ENCODE measurements at places on chromosomes 7 and 10. TPM values are rescaled to one million over a fixed set of nuclear protein-coding genes. Genes with fewer than 3 reads are reported as not detected.

DNA sequence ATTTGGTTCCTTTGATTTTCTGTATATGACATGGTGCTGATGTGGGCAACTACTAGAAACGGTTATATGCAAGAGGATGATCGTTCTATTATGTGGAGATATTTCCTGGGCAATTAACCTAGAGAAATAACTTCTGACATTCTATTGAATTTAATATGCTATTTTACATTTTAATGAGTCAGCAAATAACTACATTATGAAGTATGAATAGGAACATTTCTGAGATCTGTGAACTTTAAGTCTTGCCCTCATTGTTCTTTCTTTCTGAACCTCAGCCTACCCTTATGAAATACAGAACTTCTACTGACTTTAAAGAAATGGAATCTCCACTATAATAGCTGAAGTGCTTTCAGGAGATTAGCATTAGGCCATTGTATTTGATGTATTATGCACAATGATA lies 59.6 kb downstream of the ZNF800 start:
- no peak for DNase-seq

- DNase-seq = no peak
These were observed 5.4 kb downstream of the VIM start for GRCh38 chr10:17233286-17233991.

DNA sequence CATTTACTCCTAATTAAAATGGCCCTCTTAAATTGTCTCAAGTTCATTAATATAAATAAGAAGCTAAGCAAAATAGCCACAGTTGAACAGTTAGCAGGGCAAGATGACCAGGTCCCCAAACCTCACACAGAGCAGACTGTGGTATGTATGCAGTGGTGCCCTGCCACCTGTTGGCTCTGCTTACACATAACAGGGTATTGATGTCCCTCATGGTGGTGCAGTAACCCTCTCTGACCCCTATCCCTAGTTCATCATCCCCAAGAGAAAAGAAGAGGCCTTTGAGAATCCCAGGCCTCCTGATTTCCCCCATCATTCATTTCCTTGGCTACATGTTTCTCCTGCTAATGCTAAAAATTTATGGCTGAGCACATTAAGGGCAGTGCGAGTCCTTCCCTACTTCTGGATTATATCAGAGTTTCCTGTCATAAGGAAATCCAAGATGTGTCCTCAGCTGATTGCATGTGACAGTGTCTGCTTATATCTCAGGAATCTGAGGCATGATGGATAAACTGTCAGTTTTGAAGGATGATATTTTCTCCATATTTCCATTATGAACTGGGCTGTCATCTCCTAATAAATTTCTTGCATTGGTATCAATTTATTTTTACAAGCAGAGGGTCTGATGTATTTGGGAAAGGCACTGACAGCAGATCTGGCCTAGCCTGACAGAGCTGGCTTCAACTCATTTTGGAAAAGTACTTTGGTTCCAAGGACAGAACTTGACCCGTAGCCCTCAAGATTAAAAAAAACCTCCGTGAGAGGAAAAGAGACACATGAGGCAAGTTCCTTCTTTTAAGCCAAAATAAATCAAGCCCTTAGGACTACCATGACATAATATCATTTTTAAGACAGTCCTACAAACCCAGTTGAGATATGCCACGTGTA lies 880.6 kb downstream of the LRMDA start:
- peak; percentile 67 for DNase-seq

DNA sequence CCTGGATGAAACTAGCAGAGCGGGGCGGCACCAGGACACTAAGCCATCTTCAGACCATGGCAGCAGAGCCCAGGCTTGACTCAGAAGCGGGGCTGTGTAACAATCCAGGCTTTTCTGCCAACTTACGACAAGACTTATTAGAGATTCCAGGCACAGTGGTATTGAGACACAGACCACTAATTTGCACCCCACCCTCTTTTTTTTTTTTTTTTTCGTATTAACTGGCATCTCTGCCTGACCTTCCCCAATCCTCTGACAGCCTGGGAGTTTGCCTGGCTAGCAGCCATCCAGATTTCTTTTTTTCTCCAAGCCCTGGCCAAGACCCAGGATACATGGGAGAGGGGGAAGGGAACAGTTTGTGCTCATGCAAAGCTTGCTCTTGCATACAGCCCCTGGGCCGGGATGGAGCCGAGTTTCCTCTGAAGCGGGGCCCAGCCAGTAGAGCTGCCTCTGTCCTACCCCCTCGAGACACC lies 182.4 kb downstream of the PLXNA4 start:
- peak; percentile 90 for DNase-seq

DNA sequence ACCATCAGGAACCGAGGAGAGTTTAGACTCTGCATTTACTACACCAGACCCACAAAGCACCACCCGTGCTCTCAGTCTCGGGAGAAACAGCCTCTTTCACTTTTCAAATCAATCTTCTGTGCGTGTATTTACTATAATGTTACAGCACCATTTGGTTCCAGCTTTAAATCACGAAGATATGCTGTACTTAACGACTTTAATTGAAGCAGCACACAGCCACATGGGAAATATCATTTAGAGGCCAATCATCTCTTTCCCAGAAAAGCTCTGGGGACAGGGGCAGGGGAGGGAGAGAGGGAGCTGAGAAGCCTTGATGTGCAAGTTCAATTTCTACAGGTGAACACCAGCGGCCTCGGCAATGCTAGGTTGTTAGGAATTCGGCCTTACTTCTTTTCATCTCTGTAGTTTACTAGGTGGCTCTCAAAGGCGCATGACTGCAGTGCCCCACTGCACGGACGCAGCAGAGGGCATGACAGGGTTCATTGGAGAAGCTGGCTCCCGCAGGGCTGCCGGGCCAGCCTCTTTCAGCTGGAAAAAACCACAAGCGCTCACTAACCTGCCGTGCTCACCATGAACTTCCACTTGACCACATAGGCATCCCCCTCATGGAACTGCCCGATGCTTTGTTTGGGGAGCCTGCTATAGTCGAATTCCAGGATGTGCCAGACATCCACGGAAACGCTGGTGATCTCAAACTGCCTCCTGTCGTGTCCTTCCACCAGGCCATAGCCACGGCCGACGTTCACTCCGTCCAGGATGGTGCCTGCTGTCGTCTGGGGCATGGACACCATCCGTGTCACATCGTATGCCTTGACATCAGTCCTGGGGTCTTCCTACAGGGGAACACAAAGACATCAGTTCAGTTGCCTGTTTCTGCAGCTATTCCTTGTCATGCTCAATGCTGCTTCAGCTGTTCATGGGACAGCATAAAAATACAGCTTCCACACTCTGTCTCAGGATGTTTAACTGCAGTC lies 154.5 kb downstream of the SVIL start:
- no peak for DNase-seq

- no peak for DNase-seq
These were observed 174.2 kb upstream of the INHBA start for GRCh38 chr7:41877118-41877517.

DNA sequence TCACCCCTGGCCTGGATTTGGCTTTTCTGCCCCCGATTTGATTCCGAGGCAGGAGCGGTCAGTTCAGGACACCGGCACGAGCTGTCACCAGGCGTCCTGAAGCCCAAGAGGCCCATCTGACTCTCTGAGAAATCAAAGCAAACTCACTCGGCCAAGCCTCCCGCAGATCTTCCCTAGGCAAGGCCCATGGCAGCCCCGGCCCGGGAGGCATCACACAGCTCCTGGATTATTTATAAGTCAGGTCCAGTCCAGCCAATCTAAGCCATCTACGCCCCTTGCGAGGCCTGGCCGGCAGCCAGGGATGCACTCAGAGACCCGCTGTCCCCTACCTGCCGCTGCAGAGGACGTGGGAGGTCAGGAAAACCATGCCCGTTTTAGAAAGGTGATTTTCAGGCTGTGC lies 87.3 kb upstream of the DIP2C start:
- DNase-seq = no peak

- no peak for DNase-seq
These were observed 266.5 kb upstream of the YAE1 start for GRCh38 chr7:39299695-39300094.

GRCh38 chr7:128876586-128876977 lies 13.9 kb downstream of the ATP6V1F start:
- no peak for DNase-seq

DNA sequence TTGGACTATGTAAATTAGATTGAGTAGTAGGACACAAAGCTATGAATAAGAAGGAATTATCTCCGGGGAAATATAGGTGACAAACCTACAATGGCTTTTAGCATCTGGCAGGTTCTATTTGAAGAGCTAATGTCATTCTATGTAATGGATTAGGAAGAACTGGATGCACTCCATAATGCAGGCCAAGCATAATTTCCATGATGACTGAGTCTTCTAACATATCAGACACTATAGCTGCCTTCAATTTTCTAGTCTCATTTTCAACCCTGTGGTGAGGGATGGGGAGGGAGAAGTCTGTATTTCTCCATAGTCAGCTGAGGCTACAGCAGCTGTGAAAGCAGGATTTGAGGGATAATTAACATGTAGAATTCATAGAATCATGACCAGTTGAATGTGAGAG lies 390.4 kb upstream of the LRRTM3 start:
- DNase-seq = no peak

DNA sequence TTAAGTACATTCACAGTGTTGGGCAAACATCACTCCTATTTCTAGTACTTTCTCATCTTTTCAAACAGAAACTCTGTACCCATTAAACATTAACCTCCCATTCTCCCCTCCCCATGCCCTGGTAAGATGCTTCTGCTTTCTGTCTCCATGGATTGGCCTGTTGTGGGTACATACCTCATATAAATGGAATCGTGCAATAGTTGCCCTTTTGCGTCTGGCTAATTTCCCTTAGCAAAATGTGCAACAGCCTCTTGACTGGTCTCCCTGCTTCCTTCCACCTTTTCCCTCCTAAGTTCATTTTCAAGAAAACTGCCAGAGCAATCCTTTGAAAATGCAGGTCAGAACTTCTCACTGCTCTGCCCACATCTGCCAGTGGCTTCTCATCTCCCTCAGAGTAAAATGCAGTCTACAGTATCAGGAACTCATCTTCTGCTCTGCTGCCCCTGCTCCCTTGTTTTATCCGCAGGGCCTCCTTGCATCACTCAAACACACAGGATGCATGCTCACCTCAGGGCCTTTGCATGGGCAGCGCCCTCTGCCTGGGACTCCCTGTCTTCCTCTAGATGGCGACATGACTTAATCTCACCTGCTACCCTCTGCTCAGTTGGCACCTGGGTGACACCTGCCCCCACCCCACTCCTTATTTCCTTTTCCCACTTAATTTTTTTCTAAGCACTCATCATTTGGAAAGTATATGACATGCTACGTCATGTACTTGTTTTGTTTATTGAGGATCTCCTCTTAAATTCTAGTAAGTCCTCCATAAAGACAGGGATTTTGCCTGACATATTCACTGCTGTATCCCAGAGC lies 44.3 kb upstream of the ECHDC3 start:
- DNase-seq = no peak

- DNase-seq = no peak
These were observed 26.9 kb downstream of the ABLIM1 start for GRCh38 chr10:114631090-114631665.

GRCh38 chr7:126411821-126412383 lies 840.8 kb downstream of the GRM8 start:
- no peak for DNase-seq

- DNase-seq = no peak
These were observed 138.1 kb downstream of the MACC1 start for GRCh38 chr7:20079080-20079479.

GRCh38 chr7:124202546-124202945 lies 169.7 kb upstream of the TMEM229A start:
- no peak for DNase-seq

DNA sequence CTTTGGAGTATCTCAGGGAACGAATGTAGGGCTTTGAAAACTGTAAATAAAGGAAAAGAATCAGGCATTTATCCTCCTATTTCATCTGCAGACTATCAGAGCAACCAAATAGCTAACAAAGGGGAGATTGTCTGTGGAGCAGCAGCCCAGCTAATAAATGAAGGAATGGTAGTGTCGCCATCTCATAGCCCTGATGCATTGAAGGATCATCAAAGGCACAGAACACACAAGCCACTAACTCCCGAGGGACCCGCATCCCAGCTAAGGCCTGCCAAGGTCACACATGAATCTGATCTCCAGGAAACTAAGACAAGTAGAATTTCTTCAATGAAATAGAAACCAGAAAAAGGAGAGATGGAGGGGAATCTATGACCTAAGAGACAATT lies 38.2 kb downstream of the CALML5 start:
- no peak for DNase-seq

DNA sequence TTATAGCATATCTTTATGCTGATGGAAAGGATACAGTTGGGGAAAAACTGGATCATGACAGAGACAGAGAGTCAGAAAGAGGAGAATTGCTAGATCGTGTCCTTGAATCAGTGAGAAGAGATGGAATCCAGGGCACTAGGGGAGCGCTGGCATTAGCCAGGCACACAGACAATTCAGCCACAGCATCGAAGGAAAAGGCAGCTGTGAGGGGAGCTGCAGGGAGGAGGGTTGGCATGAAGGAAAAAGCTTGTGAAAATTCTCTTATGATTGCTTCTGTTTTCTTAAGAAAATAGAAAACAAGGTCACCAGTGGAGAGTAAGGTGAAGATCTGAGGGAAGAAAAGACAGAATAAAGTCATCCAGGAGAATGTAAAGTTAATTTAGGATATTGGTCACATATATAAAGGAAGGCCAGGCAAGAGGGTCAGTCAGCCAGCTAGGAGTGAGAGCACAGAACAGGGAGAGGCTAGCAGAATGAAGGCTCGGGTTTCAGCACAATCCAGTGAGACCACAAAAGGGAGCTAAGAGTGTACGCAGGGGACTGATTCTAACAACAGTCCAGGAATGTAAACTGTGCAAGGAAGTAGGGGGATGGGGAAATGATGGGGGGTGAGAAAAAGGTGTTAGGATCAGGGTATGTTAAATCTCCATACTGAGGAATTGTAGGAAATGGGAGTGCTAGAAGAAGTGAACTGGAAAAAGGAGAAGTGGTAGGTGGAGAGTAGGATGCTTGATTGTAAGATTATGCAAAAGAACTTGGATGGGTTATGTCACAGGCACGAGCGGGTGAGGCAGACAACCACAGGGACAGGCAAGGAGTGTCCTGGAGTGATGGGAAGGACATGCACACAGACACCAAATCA lies 112.0 kb downstream of the RNF32 start:
- no peak for DNase-seq

DNA sequence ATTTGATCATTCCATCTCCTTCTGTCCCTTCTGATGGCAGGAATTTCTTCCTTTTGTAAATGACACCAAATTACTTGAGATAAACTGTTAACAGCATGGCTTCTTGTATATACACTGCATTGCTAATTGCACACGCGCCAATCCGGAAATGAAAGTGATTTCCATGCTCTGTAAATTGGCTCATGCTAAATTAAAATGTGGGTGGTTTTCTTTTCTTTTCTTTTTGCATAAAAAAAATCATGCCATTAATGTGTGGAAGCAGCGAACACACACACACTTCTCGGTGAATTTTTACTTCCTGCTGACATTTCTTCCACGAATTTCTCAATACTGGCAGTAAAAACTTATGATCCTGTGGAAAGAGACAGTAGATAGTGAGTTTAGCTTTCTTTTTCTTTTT lies 123.1 kb upstream of the CCDC6 start:
- no peak for DNase-seq

- no peak for DNase-seq
These were observed 16.8 kb downstream of the BBIP1 start for GRCh38 chr10:110901954-110902819.

Gene TBC1D12
- 44.5 TPM for total RNA-seq

Gene ELFN1
- 0.96 TPM for total RNA-seq

Gene ASIC3
- 2.2 TPM for total RNA-seq

Gene CLEC5A
- 10.8 TPM for total RNA-seq

Gene GNG11
- total RNA-seq = 35.6 TPM

Gene TMEM236
- total RNA-seq = 1.2 TPM

Gene CISD1
- total RNA-seq = 5.5 TPM

Gene DHTKD1
- total RNA-seq = 56.3 TPM

Gene LEP
- 2.2 TPM for total RNA-seq

Gene SLC16A9
- total RNA-seq = 2.4 TPM

Gene NKX2-3
- not detected for total RNA-seq
